ENCODE measurements at places on chromosomes 5 and 9. TPM values are rescaled to one million over a fixed set of nuclear protein-coding genes. Genes with fewer than 3 reads are reported as not detected.
A peak's percentile ranks its signal among the peaks of the same experiment; 100 is the strongest.

DNA sequence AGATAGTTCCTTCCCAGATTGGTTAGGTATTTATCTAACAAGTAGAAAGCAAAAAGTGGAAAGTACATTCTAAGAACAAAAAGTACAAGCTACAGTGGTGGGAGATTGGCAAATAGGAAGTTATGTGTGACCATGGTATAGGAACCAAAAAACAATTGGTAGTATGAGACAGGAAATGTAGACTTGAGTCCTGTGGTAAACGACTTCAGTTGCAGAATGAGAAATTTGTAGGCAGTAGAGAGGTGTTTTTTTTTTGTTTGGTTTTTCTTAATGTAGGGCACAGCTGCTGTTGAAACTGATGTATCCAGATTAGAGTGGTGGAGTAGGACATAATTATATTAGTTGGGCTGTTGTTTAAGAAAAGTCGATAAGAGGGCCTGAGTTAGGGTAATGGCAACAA, 72.0 kb downstream of the CCNH start:
- no peaks in the 10 kb centered on the region for H3K27me3 ChIP-seq
- H3K36me3 ChIP-seq: peaks cover 36% of the 10 kb centered on the region
- H3K27ac ChIP-seq: peak overlapping the region; percentile 77
- H3K4me1 ChIP-seq: peaks cover 20% of the 10 kb centered on the region

GRCh38 chr9:128149951-128150593, 819 bp downstream of the LCN2 start:
- no peaks in the 10 kb centered on the region for H3K27me3 ChIP-seq
- H3K4me1 ChIP-seq: no peaks in the 10 kb centered on the region
- DNase-seq: no peak
- H3K4me3 ChIP-seq: no peak overlapping the region
- no peak overlapping the region for H3K27ac ChIP-seq
- no peaks in the 10 kb centered on the region for H3K36me3 ChIP-seq

GRCh38 chr5:78926252-78926651, 58.9 kb downstream of the ARSB start:
- no peaks in the 10 kb centered on the region for H3K27me3 ChIP-seq
- no peak for DNase-seq
- no peaks in the 10 kb centered on the region for H3K4me1 ChIP-seq
- no peak overlapping the region for H3K27ac ChIP-seq

GRCh38 chr5:43041669-43042175, 1.6 kb upstream of the ANXA2R start:
- peaks cover 19% of the 10 kb centered on the region for H3K4me1 ChIP-seq
- H3K36me3 ChIP-seq: peaks cover 10% of the 10 kb centered on the region
- peak overlapping the region; percentile 99 for H3K27ac ChIP-seq
- peak overlapping the region; percentile 96 for H3K4me3 ChIP-seq

- DNase-seq: no peak
- H3K4me1 ChIP-seq: no peaks in the 10 kb centered on the region
- peaks cover 32% of the 10 kb centered on the region for H3K27me3 ChIP-seq
- no peak overlapping the region for H3K27ac ChIP-seq
- H3K36me3 ChIP-seq: no peaks in the 10 kb centered on the region
Observed at GRCh38 chr9:87950765-87951488, 23.4 kb downstream of the CDK20 start.

- H3K27me3 ChIP-seq: no peaks in the 10 kb centered on the region
- H3K4me1 ChIP-seq: peaks cover 5% of the 10 kb centered on the region
- H3K27ac ChIP-seq: no peak overlapping the region
Observed at GRCh38 chr5:56641635-56642260, 173.6 kb upstream of the MAP3K1 start.

GRCh38 chr9:88291856-88292255, 96.4 kb upstream of the SPIN1 start:
- H3K4me1 ChIP-seq: no peaks in the 10 kb centered on the region
- no peak overlapping the region for H3K4me3 ChIP-seq
- no peaks in the 10 kb centered on the region for H3K27me3 ChIP-seq
- no peak overlapping the region for H3K27ac ChIP-seq

GRCh38 chr5:168023191-168023590, 268.3 kb upstream of the WWC1 start:
- no peak for DNase-seq
- H3K36me3 ChIP-seq: no peaks in the 10 kb centered on the region
- no peak overlapping the region for H3K4me3 ChIP-seq
- no peaks in the 10 kb centered on the region for H3K4me1 ChIP-seq

- H3K36me3 ChIP-seq: no peaks in the 10 kb centered on the region
- no peak overlapping the region for H3K27ac ChIP-seq
- H3K4me3 ChIP-seq: no peak overlapping the region
- H3K4me1 ChIP-seq: no peaks in the 10 kb centered on the region
- no peaks in the 10 kb centered on the region for H3K27me3 ChIP-seq
Observed at GRCh38 chr5:21140987-21141386, 1153.0 kb upstream of the CDH18 start.

DNA sequence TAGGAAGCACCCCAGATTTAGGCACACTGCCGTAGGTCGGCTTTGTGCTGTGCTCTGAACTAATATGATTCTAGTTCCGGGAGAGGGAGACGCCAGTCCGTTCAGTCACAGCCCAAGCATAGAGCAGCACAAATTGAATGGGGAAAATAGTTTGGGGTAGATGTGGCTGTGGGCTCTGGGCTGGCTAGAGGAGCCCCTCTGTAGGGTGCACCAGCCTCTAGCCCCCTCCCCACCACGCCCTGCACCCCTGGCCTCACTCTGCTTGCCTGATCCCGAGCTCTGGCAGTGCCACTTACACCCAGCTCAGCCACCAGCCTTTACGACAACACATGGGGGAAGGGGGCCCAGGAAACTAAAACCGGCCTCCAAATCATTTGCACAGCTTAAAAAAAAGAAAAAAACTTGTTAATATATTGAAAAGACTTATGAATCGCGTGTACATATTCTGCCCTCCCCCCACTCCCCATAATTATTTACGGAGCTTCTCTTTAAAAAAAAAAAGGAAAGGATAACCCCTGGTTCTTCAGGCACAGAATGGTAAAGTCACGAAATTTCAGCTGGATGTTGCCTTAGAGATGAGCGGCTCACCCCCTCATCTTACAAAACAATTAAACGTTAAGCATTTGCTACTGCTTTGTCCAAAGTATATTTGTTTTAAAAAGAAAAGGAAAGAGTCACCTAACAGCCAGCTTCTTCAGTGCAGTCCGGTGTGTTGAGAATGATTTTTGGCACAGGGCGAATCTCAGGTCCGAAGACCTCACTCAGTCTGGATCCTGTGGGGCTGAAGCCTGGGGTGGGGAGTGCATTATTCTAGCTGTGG, 3.5 kb downstream of the LMX1B start:
- H3K27ac ChIP-seq: no peak overlapping the region
- H3K4me3 ChIP-seq: no peak overlapping the region
- no peaks in the 10 kb centered on the region for H3K36me3 ChIP-seq
- DNase-seq: no peak
- H3K27me3 ChIP-seq: peaks cover 73% of the 10 kb centered on the region
- H3K4me1 ChIP-seq: peaks cover 17% of the 10 kb centered on the region

DNA sequence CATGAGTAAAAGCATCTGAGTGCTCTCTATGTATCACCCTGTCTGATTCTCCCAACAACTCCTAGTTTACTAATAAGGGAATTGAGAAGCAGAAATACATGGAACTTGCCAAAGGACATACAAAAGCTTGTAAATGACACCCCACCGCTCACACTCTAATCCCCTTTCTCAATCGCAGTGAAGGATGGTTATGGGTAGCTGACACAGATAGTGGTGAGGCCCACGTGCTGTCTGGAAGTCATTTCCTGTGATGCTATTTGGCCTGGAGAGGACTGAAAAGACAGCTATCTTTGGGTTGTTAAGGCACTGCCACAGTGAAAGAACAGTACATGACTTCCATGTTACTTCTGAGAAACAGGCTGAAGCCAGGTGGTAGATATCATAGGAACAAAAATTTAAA, 117.0 kb downstream of the GLIS3 start:
- H3K4me3 ChIP-seq: no peak overlapping the region
- no peaks in the 10 kb centered on the region for H3K27me3 ChIP-seq
- no peak for DNase-seq
- no peaks in the 10 kb centered on the region for H3K4me1 ChIP-seq
- no peak overlapping the region for H3K27ac ChIP-seq
- H3K36me3 ChIP-seq: no peaks in the 10 kb centered on the region

GRCh38 chr5:138936225-138936967, 61.3 kb upstream of the LRRTM2 start:
- no peak for DNase-seq
- peaks cover 3% of the 10 kb centered on the region for H3K36me3 ChIP-seq
- H3K27ac ChIP-seq: no peak overlapping the region
- no peaks in the 10 kb centered on the region for H3K27me3 ChIP-seq
- H3K4me3 ChIP-seq: no peak overlapping the region

DNA sequence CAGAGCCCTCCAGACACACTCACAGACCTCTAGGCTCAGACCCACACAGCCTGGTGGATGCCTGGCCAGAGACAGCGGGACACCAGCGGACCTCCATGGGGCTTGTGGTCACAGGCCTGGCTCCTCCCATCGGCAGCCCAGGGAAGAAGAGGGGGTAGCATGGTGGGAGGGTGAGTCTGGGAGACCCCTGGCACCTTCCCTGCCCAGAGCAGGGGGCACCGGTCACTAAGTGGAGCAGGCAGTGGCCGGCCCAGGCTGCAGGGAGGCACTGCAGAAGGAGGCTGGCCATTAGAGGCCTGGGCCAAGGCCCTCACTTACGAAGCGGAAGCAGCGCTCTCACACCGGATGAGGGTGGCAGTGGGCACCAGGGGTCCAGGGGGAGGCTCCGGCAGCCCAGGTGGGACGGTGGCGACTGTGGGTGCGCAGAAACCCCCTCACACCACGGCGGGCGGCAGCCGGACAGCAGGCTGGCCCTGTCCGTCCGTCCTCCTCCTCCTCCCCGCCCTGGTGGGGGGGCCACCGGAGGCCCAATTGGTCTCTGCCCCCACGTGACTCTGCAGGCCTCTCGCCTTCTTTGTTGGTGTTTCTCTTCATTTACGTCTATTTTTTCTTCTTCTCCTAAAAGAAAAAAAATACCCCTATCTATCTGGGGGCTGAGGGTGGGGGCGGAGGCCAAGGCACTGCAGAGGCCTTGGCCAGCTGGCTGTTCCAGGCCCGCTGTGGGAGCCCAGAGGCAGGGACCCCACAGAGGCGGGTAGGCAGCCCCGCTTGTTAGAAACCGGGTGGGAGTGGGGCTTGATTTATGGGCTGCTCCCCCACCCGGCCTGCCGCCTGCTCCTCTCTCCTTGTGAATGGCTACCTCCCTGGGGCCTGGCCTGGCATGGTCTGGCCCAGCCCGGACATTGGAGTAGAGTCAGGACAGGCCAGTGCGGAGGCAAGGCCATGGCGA, at the start of gene NR5A1:
NR5A1 (minus strand) TSS at position 469 of the 949 bp plus-strand sequence. CDS start 4,004 bp downstream, outside the sequence.
- no peak within 1 kb of the TSS for H3K4me3 ChIP-seq
- peaks cover 21% of the 10 kb centered on the region for H3K27me3 ChIP-seq

DNA sequence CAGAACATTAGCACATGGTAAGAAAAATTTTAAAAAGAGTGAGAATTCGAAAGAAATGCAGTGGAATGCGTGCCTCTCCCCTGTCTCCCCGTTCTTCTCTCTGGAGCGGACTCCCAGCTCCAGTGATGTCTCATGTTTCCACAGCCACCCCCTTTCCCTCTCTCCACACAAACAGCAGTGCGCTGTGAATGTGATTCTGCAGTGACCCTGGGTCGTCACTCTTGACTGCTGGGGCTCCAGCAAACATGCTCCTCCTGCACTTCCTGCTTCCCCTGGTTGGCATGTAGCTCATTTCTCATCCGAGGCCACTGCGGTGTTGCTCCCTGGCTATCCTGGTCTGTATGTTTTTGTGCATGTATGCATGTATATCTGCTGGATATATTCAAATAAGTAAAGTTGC, 13.3 kb downstream of the PHF2 start:
- no peak overlapping the region for H3K27ac ChIP-seq
- no peak overlapping the region for H3K4me3 ChIP-seq
- DNase-seq: no peak
- H3K27me3 ChIP-seq: no peaks in the 10 kb centered on the region
- H3K36me3 ChIP-seq: peaks cover 2% of the 10 kb centered on the region

The PRUNE2 gene
- not detected for total RNA-seq

The HRH2 gene
- total RNA-seq: 8.7 TPM

The C5orf52 gene
- total RNA-seq: not detected

The TAS2R1 gene
- not detected for total RNA-seq

The DAPK1 gene
- 0.20 TPM for total RNA-seq

The ROR2 gene
- not detected for total RNA-seq

The SPATA31D4 gene
- not detected for total RNA-seq

The NOP16 gene
- 43.1 TPM for total RNA-seq

All from activated naive CD4-positive, alpha-beta T cell treated with anti-CD3 and anti-CD28 coated beads for 36 hours (primary cell).